ENCODE measurements at places on chromosomes 6 and 20.
A peak's percentile ranks its signal among the peaks of the same experiment; 100 is the strongest.

GRCh38 chr6:45613656-45614055 lies 235.9 kb upstream of the SUPT3H start:
- no peak for DNase-seq

- no peak for DNase-seq
These were observed 13.0 kb downstream of the MOXD1 start for GRCh38 chr6:132388291-132388690.

GRCh38 chr6:10589429-10589727 lies 68.2 kb downstream of the GCNT2 start:
- DNase-seq: no peak

- peak; percentile 41 for DNase-seq
These were observed 39.4 kb downstream of the YTHDF1 start for GRCh38 chr20:63176427-63177133.

DNA sequence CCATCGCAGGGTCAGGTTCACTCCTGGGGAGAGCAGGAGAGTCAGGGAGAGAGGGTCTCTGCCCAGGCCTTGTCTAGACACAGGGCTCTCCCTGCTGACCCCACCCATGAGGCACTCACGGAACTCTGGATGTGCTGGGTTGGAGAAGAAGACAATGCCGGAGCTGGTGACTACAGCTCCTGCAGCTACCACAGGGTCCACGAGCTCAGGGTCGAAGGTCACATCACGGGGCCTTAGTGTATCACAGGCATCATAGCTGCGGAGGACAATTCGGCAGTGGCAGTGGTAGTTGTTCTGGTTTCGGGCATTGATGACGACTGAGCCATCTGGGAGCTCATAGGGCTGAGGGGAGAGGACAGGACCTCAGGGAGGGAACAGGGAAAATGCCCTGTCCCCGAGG lies 2.7 kb downstream of the NEU1 start:
- DNase-seq: no peak

DNA sequence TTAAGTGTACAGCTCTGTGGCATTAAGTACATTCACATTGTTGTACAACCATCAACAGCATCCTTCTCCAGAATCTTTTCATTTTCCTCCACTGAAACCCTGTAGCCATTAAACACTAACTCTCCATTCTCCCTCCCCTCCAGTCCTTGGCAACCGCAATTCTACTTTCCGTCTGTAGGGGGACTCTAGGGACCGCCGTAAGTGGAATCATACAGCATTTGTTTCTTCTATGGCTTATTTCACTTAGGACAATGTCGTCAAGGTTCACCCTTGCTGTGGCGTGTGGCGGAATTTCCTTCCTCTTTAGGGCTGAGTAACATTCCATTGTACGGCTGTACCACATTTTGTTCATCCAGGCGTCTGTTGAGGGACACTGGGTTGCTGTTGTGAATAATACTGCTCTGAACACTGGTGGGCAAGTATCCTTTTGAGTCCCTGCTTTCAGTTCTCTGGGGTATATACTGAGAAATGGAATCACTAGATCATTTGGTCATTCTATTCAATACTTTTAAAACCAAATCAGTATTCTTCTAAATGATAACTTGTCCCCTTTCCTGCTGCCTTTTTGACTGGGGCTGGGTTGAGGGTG lies 50.7 kb downstream of the PPP1R3G start:
- DNase-seq: no peak

GRCh38 chr6:168524571-168525001 lies 83.6 kb downstream of the SMOC2 start:
- no peak for DNase-seq

DNA sequence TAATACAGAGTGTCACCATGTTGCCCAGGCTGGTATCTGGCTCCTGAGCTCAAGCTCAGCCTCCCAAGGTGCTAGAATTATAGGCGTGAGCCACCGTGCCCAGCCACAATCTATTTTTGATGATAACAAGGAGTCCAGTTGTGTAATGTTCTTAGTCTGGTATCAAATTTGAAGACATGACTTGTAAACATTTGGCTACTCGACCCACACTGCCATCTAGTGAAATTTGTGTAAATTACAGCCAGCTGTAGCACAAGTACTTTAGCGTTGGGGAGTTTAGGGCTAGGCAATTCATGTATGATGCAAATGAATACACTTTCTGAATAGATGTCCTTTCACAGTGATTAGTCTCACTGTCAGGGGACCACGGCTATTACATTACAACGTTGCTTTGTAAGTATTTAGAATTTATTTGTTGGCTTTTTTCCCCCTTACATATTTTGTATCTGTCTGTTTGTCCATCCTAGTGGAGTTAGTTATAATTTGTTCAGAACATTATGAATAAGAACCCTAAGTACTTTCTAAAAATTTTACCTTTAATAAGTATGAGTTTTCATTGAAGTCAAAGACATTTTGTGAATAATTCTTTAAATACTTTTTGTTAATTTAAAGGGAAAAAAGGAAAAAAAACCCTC lies 139.7 kb downstream of the PRDM13 start:
- peak; percentile 67 for DNase-seq

DNA sequence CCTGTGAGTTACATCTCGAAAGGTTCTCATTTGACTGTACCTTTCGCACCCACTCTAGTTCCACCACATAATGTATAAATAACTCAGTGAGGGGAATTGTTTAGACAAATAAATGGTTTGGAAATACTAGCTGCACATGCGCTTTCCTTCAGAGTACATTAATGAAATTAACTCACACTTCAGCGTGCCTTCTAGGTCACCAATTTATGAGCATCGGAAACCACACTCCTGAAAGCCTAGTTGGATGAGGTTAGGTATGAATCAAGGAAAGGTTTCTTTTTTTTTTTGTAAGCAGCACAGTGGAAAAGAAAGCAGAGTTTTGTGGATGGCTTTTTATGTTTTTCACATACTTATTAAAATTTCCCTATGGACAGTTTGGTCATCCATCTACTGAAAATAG lies 247.8 kb upstream of the TCF21 start:
- no peak for DNase-seq

GRCh38 chr20:44739942-44740341 lies 5.7 kb upstream of the KCNK15 start:
- DNase-seq: no peak

DNA sequence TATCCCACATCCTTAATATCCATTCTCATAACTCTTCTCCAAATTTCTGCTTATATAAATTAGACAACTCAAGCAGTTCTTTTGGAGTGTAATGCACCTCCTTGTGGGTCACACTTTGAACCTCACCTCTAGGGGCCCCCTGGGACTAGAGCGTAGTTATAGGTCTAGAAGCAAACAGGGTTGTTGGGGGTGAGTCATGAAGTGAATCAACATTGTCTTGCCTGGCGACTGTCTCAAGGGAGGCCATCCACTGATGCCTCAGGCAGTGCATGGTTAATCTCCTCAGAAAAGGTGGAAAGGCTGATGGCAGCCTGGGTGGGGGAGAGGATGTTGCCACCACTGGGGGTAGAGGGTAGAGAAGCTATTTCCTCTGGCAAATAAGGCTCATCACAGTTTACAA lies 129.1 kb downstream of the TNFRSF21 start:
- DNase-seq: no peak

DNA sequence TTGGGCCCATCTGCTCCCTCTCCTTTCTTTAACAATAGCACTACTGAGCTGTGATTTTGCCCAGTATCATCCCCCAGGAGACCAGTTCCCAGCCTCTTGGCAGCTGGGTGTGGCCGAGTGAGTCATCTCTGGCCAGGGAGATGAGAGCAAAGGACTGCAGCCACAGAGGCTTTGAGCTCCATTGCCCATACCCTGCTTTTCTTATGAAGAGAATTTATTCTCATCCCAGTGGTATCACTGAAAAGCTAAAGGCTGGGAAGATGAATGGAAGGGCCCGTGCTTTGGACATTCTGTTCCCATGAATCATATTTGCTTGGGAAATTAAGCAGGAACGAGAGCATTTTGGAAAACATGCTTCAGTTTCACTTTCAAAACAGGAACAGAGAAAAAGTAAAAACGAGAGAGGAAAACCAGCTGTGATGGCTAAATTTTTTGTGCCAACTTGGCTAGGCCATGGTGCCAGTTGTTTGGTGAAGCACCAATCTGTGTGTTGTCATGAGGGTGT lies 14.9 kb downstream of the CST3 start:
- DNase-seq: no peak

GRCh38 chr20:4297127-4297826 lies 281.9 kb upstream of the RNF24 start:
- no peak for DNase-seq

- no peak for DNase-seq
These were observed 192.7 kb upstream of the SLC35B3 start for GRCh38 chr6:8628063-8628462.

- no peak for DNase-seq
These were observed 211.5 kb downstream of the TMEM200A start for GRCh38 chr6:130577178-130577919.

GRCh38 chr20:5810800-5811422 lies 60.7 kb downstream of the SHLD1 start:
- DNase-seq: no peak

DNA sequence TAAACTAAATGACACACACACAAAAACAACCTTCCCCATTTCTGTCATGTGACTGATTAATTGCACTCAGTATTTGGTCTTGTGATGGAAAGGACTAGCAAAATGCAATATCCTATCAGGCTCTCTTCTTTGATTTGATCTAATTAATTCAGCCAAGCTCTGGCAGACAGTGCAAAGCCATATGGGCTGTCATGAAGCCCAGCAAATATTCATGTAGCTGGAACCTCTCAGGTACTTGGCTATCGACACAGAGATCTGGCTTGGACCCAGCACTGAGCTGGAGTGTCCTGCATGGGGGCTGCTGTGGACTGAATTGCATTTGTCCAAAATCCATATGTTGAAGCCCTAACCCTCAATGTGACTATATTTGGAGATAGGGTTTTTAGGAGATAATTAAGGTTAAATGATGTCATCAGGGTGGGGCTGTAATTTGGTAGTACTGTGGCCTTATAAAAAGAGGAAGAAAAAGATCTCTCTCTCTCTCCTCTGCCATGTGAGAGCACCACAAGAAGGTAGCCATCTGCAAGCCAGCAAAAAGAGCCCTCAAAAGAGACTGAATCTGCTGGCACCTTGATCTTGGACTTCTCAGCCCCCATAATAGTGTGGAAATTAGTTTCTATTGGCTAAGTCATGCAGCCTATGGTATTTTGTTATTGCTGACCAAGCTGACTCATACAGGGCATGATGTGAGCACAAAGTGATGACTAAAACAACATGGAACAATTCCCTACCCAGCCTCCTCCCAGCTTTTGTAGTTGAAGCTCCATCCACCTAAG lies 77.1 kb downstream of the STMND1 start:
- DNase-seq: no peak

DNA sequence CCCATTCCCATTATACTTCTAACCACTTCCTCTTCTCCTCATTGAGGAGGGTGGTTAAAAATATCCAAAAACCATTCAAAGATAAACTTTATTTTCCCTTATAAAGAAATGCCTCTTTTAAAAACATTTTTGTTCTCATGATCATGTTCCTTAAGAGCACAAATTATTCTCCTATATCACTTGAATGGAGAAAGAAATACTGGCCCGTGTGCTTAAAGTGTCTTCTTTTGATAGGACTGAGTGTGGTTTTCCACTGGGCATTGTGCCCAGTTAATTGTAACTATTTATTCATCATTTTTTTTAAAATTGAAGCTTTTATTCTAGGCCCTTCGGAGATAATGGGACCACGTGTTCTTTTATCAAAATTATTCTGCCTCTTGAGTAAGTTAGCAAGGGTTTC lies 871.5 kb downstream of the QKI start:
- no peak for DNase-seq

- DNase-seq: no peak
These were observed 499.0 kb upstream of the RNF217 start for GRCh38 chr6:124463271-124463670.

DNA sequence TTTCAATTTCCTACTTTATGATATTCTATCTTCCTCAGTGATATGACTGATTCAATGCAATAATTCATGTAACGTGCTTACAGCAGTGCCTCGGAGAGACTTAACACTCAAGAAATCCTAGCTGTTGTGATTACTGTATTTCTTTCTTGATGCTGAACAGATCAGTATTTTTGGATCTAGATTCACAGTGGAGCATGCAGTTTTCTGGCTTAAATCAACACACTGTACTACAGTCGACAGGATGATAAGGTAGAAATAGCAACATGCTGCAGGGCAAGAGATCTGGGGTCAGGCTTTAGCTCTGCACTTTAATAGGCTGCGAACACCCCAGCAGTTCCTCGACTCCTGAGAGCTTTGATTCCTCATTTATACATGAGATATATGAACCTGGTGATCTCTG lies 161.0 kb downstream of the AIG1 start:
- DNase-seq: no peak

DNA sequence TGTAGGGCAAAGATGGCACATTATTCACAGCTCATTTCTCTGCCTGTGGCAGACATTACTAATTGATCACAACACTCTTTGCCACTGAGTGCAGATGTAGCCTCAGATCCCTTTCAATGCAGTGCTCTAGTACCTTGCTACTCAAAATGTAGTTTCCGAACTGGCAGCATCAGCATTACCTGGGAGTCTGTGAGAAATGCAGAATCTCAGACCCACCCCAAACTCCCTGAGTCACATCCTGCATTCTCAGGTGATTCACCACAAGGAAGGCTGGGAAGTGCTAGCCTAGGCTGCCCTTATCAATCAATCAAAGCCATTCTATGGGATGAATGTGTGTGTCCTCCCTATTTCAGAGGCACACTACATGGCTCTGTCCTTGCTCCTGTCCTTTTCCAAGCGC lies 58.5 kb downstream of the PCNA start:
- DNase-seq: no peak

GRCh38 chr6:149065658-149066556 lies 251.6 kb upstream of the TAB2 start:
- peak; percentile 5 for DNase-seq

GRCh38 chr6:20542927-20543602 lies 8.8 kb downstream of the CDKAL1 start:
- DNase-seq: peak; percentile 21

DNA sequence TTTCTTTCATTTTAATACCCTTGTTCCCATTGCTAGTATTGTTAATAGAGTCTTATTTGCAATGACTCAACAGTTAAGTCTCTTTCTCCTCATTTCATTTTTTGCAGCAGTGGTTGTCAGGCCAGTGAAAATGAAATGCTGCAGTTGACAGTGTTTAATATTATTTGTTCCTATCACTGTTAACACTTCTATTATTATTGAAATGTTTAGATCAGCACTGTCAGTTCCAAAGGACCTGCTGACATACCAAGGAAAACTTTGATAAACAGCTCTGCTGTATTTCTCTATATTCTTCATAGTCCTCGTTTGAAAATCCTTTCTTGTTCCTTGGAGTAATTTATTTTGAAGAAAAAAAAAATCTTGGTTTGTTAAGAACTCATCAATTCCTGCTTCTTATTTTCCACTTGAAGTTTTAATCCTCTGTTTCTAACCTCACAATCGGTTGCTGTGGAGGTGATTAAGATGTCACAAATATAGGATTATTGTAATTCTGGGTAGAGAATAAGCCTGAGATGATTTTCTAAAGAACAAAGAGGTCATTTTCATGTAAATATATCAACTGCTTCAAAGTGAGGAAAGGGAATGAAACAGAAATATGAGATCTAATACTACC lies 1065.9 kb upstream of the CITED2 start:
- no peak for DNase-seq

DNA sequence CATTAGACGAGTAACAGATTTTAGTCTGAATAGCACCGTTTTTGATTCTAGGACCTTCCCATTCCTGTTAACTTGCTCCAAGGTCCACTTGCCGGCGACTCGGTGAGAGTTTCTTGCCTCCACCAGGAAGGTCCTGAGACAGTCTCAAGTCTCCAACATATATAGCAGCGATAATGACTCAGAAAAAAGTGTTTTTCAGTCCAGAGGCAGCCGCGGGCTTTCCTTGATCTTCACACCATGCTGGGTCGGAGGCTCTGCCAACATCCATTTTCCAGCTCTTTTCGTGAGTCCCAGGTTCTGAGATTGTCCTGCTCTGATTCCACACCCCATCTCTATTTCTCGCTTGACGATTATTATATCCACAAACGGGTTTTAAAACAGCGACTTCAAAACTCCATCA lies 170.5 kb downstream of the GPX5 start:
- DNase-seq: no peak
